ENCODE measurements at places on chromosomes 1 and 21.

GRCh38 chr1:202029727-202030126 lies 19.3 kb downstream of the ELF3 start:
- DNase-seq = no peak

DNA sequence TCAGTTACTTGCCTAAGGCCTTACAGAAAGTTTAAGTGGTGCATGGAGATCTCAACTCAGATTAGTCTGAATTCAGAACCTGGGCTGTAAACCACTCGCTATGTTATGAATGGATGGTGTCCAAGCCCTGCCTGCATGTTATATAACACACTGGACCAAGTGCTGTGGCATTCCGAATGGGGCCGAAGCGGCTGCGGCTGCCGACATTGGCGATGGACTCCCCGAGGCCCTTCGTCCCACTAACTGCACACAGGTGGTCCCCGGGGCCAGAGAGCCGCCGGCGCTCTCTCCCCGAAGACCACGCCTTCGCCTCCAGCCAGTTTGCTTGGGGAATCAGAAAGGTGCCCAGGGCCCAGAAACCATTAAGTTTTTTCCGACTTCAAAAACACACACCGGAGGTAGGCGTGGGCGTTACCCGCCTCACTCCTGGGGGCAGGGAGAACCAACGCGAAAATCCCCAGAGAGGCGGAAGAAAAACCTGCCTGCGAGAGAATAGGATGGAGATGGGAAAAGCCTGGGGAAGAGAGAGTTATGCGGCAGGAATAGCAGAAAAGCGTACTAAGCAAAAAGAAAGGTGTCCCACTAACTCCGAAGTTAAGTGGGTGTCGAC lies 579 bp upstream of the TENT5C start:
- DNase-seq = no peak

DNA sequence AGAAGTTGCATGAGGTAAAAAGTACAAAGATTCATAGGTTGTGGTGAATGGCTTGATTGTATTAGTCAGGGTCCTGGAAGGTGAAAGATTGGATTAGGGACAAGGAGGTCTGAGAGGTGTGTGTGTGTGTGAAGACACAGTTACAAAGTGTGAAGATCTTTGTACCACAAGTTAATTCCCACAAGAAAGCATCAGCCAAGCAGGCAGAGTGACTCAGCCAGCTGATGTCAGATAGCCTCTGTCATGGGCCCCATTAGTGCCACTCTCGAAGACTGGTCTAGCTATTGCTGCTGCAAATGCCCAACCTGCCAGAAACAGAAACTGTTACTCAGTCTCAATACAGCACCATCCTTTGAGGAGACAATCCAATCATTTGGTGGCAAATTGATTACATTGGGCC lies 96.5 kb downstream of the DTL start:
- DNase-seq = no peak

GRCh38 chr1:4978660-4979390 lies 324.4 kb downstream of the AJAP1 start:
- DNase-seq = no peak

- DNase-seq = peak; percentile 39
Observed at GRCh38 chr1:110203021-110203661, 7.0 kb upstream of the KCNC4 start.

Measured in head of caudate nucleus (tissue), 42 donors.